GM13977 (cell line): ENCODE measurements at places on chromosomes 3 and 15.

DNA sequence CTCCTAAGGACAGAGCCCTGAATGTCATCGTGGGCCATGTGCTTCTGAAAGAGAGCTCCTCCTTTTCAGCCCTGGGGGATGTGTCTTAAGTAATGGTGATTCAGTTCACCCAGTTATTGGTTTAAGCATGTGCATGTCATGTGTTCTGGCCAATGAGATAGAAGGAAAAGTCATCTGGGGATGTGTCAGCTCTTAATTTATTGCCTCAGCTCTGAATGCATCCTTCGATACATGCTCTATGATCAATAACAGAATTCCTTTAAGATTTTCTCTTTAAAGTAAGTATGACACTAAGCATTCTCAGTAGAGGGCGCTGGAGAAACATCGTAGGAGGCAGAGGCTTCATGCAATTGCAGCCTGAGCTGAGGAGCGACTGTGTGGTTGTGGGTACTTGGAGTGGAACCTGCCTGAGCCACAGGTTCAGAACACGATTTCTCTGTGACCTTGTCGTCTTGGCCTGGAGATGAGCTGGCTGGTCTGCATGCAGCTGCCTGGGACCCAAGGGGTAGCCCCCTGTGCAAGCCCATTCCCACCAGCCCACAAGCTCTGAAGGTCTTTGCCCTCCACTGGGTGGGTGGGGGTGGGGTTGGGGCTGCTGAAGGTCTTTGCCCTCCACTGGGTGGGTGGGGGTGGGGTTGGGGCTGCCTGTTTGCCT, 69.5 kb downstream of the C3orf38 start:
- peak; percentile 54 for DNase-seq

- peak; percentile 75 for DNase-seq
Measured at GRCh38 chr15:50182219-50183013, 420 bp downstream of the SLC27A2 start.

GRCh38 chr3:150135287-150135721, 164.6 kb upstream of the PFN2 start:
- no peak for DNase-seq

- no peak for DNase-seq
Measured at GRCh38 chr3:37899711-37900306, 38.1 kb downstream of the CTDSPL start.

DNA sequence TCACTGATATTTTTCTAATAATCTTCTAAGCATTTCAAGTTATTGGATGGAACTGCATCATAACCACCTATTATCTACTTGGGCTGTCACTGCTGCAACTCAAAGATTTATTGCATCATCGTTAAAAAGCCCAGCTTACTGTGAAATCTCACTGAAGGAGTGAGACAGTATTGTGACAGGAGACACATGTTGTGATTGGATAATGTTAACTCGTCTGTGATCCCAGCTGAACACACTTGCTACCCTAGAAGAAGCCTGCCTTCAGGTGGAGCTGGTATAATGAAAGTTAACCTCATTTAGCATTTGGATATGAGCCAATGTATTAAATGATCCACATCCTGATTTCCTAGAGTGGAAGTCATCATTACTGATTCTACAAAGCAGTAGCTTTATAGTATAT, 138.1 kb downstream of the MAP2K5 start:
- no peak for DNase-seq

GRCh38 chr15:86392874-86393273, 313.2 kb downstream of the AGBL1 start:
- DNase-seq = no peak

DNA sequence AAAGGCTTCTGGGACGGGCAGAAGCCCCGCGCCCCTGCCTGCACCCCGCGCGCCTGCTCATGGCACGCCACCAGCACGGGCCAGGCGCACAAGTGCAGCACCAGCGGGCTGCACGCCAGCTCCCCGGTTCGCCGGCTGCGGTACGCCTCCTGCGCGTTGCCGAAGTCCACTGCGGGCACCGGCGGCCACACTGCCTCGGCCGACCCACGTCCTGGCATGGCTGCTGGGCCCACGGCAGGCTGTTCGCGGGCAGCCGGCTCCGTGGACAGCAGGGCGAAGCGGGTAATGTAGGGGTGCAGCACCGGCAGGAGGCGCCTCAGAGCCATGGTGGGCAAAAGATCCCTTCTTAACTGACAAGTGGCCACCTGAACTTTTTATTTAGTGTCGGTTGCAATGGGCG, 34.8 kb downstream of the MCCC1 start:
- DNase-seq = no peak

DNA sequence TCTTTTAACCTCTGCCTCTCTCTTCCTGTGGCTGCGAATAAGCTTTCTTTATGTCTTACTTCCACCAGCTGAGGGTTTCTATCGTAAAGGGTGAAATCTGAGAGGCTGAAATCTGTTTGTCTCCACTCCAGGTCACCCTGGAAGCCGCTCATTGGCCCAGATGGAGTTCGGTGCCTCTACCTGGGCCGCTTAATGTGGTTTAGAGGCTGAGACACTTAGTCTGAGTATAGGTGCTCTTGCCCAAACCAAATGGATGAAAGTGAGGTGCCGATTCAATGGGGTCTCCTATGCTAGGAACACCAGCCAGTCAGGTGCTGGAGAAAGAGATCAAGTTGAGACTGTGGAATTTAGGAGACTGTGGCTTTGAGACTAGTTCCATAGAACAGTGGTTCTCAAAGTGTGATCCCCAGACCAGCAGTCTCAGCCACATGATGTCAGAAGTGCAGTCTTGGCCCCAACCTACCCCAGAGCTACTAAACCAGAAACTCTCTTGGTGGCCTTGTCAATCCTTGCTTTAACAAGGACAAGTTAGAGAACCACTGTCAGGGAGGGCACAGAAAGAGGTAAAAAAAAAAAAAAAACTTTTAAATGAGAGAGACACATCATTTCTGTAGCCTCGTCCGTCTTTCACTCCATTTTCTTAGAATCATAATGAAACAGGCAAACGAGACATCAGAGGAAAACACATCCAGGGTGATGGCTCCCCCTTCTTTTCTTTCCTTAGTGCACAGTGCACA, 54.9 kb upstream of the CCR2 start:
- DNase-seq = peak; percentile 39

DNA sequence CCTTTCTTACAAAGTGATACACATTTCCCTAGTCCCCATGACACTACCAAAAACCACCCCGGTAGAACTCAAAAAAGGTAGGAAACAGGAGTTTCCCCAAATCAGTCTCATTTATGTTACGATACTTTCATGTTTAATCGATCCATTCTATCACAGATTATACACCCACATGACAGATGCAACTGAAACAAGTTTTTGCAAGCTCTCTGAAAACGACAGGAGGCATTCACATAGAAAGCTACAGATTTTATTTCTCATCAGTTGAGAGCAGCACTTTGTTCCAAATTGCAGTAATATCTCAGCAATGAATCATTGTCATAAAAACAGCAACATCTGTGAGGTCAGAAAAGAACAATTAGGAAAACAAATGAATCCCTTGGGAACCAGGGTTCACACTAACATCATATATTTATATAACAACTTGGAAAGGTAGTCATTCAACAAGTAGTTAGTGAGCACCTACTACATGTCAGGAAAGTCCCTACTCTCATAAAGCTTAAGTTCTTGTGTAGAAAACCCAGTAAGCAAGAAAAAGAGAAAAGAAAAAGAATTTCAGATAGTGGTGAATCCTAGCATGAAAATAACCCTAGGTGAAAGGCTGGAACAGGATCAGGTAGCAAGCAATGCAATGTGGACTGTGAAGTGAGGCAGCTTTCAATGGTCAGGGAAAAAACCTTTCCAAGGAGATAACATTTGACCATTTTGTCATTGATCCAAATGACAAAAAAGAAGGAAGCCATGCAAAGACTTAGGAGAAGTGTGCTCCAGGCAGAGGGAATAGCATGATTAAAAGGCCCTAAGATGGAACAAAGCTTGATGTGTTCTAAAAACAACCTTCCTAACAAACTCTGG, 8.3 kb downstream of the PLD1 start:
- no peak for DNase-seq

DNA sequence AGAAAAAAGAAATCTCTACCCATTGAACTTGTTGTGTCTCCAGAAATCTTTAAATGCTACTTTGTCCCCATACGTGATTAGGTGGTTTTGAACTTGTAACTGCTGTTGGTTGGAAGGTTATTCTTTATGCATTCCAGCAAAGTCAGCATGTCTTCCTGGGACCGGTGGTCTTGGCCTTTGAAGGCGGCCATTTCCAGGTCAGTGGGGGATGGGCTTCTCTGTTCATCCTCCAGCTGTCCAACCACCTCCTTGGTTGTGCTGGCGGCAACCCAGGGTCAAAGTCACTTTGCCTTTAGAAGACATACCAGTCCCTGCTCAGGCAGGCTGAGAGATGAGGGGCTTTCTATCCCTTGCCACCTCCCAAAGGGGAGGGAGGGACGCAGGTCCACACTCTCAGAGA, 37.9 kb upstream of the ARL8B start:
- DNase-seq = no peak

GRCh38 chr3:15310491-15311370, 21.7 kb downstream of the SH3BP5 start:
- peak; percentile 79 for DNase-seq

DNA sequence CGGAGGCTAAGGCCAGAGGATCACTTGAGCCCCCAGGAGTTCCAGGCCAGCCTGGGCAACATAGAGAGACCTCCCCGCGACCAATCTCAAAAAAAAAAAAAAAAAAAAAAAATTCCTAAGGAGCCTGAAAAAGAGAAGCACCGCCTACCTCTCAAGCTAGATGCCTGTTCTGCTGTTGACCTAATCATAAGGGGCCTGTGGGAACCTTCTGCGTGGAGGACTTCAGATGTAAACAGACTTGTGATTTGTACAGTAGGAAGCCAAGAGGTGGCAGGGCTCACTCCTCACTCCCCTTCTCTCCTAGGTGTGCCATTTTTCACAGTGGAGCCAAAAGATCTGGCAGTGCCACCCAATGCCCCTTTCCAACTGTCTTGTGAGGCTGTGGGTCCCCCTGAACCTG, 3.2 kb downstream of the TYRO3 start:
- DNase-seq = no peak

- no peak for DNase-seq
Measured at GRCh38 chr3:115912372-115912771, 289.1 kb downstream of the GAP43 start.
